ENCODE measurements at places on chromosomes 6 and 20.

DNA sequence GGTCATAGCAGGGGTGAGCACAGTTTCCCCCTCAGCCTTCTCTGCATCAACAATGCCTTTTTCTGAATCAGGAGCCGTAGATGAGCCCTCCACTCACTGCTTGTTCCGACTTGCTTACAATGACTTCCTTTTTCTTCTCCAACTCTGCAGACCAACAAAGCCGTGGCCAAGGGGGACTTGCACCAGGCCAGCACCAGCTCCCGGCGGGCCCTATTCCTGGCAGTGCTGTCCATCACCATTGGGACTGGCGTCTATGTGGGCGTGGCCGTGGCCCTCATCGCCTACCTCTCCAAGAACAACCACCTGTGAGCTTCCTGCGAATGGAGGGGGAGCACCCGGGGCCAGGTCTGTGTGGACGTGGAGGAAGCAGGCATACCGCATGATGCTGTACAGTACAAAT is 195.8 kb downstream of the SYNDIG1 start:
- DNase-seq: no peak

- no peak for DNase-seq
Measured at GRCh38 chr6:164166996-164167395, 752.5 kb downstream of the QKI start.

- no peak for DNase-seq
Measured at GRCh38 chr6:22437665-22438064, 131.7 kb upstream of the HDGFL1 start.

GRCh38 chr20:50484271-50484976 is 25.8 kb upstream of the PTPN1 start:
- DNase-seq: peak; percentile 26

DNA sequence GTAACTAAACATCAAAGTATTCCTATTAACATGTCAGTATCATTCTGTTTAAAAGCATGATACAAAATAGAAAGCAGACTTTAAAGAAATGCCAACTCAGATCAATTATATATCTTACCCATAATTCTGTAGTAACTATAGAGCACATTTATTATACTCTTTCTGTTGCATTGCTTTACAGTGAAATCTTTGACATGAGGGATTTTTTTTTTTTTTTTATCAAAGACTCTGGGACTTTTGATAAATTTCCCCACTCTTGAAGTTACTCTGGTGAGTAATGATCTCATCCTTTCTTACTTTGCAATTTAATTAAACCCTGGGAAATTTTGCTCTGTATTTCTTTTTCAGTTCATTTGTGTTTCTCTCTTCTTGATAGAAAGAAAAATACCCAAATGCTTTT is 17.4 kb downstream of the ADGRF4 start:
- no peak for DNase-seq

- DNase-seq: no peak
Measured at GRCh38 chr6:75608956-75609533, 7.4 kb downstream of the SENP6 start.

DNA sequence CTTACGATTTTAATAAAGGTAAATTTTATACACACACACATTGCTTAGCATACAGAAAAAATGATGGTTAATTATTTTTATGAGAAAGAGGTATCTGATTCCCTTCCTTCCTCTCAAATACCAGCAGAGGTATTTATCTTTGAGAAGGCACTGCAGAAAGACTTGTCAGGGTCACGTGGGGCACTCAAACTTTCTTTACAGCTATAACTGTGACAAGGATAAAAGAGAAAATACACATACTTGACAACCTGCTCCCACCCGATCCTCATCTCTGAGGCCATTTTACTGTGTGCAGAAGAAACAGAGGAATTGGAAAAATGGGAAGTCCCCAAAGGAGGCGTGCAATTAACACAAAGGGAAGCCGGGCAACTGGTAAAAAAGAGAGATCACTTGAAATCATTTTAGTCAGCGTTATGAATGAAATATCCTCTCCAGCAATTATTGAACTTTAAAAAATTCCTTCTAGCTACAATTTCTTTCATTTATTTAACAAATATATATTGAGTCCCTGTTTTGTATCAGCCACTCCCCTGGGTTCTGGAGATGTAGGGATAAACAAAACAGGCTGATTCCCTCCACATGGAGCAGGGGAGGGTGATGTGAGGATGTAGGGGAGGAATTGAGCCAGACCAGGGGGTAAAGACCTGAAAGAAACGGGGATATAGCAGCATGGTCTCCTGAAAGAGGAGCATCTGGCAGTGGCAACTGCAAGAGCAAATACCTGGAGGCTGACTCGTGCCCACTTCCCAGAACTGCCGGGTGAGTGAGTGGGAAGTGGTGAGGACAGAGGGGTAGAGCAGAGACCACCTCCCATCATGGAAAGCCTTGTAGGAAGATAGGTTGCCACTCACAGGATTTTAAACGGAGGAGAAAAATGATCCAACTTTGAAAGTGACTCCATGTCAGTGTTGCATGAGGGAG is 510.3 kb downstream of the KIF16B start:
- no peak for DNase-seq

DNA sequence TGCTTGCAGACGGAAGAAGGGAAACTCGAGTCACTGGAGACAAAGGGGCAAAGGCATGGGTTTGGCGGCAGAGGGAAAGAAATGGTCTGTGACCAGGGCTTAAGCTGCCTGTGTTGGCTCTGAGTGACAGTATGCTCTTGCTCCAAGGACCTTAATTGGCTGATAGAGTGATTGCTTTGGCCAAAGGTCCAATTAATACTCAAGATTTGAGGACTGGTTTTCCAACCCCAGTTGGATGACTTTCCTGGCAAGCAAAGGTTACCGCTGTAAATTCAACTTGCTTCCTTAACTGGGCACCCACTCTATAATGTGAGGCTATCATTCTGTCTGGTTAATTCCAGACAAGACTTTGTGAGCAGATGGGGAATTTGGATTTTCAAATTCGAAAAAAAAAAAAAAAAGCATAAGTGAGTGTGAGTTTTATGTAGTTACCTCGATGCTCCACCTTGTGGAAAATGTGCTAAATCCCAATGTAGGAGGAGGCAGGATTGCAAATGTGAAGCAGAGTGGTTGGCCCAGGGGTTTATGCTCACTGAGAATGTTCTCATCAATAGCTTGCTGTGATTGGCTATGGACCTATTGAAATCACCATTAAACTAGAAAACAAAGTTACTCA is 150.7 kb upstream of the GMDS start:
- DNase-seq: no peak

DNA sequence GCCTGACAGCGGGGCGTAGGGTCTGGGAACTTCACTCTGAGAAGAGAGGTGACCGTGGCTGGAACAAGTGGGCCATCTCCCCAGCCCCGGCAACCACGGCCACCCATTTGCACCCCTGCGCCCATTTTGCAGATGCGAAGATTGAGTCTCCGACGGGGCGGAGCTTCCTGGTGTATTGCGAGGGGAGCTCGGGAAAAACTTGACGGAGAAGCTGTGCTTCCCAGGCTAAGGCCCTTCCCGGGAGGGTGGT is 653 bp downstream of the ZNF335 start:
- no peak for DNase-seq

- DNase-seq: no peak
Measured at GRCh38 chr6:12601881-12602280, 114.7 kb upstream of the PHACTR1 start.

- DNase-seq: peak; percentile 64
Measured at GRCh38 chr6:12313992-12314589, 23.9 kb downstream of the EDN1 start.

DNA sequence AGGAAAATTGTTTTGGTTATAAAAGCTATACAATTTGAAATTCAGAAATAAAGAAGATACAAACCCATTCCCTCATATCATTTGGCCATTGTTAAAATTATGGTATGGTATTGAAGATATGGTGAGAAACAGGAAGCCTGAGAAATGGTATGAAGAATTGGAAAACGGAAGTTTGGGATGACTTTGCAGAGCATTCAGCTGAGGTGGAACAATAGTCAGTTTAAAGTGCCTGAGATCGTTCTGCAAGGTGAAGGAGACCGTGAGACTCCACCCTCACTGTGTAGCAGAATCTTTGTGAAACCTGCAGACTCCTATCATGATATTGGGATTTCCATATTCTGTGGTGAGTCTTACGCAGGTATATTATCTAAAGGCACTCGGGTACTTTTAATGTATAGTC is 97.3 kb downstream of the ADGRB3 start:
- DNase-seq: no peak

- DNase-seq: peak; percentile 22
Measured at GRCh38 chr6:111381123-111381522, 101.9 kb downstream of the REV3L start.

- DNase-seq: peak; percentile 94
Measured at GRCh38 chr6:139577763-139578604, 203.5 kb upstream of the CITED2 start.

DNA sequence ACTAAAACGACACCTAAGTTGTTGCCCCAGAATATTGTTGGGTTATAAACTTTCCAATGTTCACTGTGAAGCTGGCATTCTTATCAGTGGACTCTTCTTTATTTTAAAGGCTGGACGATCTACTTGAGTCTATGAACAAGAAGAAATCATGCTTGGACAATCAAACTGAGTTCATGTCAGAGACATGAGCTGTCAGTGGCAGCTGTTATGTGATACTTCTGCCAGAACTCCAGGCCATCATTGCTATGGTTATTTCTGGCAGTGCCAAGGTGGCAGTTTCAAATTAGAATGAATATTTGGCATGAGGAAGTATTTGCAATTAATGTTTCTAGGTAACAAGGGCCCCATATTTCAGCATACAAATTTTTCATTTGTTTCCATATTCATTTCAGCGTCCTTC is 417.3 kb downstream of the LMBRD1 start:
- DNase-seq: no peak

- no peak for DNase-seq
Measured at GRCh38 chr20:59634435-59635005, 30.2 kb downstream of the PHACTR3 start.

DNA sequence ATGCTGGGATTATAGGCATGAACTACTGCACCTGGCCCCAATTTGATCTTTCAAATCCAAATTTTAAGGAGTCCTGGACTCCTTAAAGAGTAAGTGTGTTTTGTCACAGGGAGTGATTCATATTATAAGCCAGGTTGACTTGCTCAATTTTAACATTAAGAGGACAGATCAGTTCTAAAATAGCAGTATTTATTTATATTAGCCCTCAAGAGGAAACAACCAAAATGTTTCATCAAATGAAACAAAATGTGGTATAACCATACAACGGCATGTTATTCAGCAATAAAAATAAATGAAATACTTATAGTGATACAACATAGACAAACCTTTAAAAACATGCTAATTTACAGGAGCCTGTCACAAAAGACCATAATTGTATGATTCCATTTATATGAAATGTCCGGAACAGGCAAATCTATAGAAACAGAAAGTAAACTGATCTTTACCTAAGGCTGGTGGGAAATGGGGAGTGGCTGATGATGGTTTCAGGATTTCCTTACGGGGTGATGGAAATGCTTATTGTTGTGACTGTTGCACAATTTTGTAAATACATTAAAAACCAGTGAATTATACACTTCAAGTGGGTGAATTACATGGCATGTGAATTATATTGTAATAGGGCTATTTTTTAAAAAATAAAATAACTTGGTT is 637.4 kb downstream of the MMUT start:
- peak; percentile 83 for DNase-seq

- DNase-seq: no peak
Measured at GRCh38 chr20:8427419-8428040, 295.5 kb downstream of the PLCB1 start.

- peak; percentile 58 for DNase-seq
Measured at GRCh38 chr6:105900125-105900937, 185.8 kb upstream of the PRDM1 start.

- no peak for DNase-seq
Measured at GRCh38 chr20:19404826-19405225, 192.4 kb downstream of the SLC24A3 start.

- DNase-seq: no peak
Measured at GRCh38 chr6:7188492-7188891, 80.7 kb downstream of the RREB1 start.

DNA sequence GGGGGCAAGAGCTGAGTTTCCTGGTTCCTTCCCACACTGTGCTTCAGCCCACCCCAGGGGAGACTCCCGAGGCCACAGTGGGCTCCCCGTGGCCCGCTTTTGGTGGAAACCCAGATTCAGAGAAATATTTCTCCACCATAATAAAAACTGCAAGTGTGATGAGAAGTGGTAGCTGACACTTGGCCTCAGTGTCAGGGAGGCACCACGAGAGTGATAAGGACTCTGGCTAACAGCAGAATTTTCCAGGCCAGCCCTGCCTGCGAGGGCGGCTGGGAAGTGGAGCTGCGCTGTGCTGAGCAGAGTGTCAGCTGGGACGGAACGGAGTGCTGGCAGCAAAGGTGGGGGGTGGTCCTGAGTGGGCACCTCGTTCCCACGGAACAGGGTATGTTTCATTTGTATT is 22.5 kb downstream of the SPATA2 start:
- no peak for DNase-seq

DNA sequence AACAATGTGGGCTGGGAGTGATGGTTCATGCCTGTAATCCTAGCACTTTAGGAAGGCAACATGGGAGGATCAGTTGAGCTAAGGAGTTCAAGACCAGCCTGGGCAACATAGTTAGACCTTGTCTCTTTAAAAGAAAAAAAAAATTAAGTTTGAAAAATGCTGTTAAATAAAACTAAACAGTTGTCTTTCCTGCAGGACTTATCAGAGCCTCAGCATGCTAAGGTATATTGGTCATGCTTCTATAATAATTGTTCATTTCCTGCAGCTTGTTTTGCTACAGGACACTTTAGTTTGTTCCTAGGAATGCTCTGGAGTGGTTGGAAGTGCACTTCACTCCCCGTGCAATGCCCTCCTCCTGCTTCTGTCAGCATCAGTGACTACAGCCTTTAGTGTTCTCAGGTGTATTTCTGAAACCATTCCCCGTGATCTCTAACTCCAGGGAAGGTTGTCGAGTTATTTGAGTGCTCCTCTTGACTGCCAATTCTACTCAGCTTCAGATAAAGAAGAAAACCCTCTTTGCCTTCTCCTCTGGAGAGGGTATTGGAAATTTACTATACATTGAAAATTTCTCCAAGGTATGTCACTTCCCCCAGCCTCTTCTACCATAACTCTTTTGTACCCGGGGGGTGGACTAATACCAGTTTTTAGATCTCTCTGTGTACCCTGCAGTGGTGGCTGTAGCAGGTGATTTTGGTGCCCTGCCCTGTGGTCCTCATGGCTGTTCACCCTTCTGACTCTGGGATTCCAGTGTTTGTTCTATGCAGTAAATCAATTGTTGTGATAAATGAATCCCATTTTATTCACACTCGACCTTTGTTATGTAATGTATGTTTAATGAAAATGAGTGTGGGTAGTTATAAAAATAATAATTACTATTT is 33.8 kb downstream of the NHLRC1 start:
- no peak for DNase-seq

GRCh38 chr6:54618572-54618971 is 228.0 kb upstream of the FAM83B start:
- DNase-seq: no peak

All from ELR (cell line).